Iris pigment epithelial cell (primary cell): ENCODE measurements at places on chromosomes 4 and X.

GRCh38 chrX:105117621-105118020 lies 102.9 kb downstream of the TEX13A start:
- DNase-seq: peak; percentile 14

DNA sequence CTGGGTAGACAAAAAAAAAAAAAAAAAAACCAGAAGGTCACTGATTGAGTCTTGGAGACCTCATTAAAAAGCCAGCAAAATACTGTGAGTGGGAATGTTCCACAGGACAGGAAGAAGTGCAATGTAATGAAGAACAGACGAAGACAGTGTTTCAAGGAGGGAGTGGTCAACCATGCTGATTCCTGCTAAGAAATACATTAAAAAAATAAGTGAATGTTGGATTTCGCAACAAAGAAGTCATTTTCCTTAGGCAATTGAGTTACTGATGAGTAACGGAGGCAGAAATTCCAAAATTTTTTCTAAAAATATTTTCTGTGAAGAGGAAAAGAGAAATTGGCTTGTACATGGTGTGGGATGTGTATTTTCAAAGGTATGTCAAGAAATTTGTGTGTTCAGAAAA lies 94.3 kb upstream of the FAM47B start:
- peak; percentile 51 for DNase-seq

DNA sequence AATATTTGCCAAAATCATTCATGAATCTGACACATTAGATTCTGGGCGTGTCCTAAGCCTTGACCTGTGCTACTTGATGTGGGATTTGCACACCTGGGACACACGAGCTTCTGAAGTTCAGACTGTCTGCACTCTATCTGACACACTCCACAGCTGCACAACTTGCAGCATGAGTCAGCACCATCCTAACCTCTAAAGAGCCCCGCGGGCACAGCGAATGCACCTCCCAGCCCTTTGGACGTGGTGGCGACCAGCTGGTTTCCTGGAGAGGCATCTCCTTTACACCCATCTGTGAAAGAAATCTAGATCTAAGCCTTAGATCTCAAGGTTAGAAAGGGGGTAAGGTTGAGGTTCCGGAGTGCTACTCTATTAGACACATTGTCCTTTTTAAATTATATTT lies 69.2 kb downstream of the SORBS2 start:
- peak; percentile 52 for DNase-seq

DNA sequence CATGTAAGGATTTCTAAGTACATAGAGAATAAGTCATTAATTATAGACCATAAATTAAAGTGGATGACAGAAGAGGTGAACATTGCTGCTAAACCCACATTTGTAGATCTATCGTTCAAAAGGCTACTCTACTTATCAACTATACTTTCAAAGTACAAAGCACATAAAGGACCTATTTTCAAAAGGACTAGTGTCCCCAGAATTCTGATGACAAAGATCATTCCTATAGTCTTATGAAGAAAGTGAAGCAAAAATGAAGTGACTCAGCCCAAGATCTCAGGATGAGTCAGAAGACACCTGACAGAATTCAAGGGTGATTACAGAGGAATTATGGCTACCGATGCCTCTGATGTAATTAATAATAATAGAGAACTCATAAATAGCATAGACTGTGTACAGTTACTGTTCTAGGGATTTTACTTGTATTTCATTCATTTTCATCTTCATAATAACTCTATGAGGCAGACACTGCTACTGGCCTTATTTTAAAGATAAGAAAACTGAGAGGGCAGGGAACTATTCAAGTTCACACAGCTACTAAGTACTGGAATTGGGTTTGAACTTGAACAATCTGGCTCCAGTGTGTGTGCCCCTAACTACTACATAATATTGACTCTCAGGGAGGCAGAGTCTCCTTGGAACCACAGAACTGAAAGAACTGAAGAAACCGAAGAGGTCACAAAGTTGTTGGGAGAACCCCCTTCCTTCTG lies 17.1 kb downstream of the USP46 start:
- peak; percentile 69 for DNase-seq

- DNase-seq: no peak
These were observed 24.1 kb downstream of the PHEX start for GRCh38 chrX:22056235-22056634.

- DNase-seq: no peak
These were observed 5.8 kb downstream of the UGT2B4 start for GRCh38 chr4:69489856-69490255.

DNA sequence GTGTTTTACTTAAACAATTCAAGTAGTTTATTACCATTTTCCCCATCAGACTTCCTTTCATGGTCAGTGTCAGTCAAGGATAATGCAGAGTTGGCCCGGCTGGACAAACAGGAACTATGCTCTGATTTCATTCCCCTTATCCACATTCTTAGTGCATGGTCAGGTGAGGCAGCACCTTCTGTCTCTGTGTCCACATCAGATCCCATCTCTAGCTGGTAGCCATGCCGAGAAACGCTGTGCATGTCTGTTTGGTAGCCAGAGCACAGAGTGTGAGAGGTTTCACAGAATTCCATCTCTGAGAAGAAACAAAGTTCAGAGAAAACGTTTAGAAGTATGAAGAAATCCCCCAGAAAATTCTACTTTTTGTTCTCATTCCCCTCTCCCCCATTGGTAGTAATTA lies 423.7 kb upstream of the TEX13C start:
- DNase-seq: no peak
